ENCODE measurements at places on chromosomes 4 and X.

- DNase-seq: no peak
Observed at GRCh38 chr4:98496152-98496845, 162.1 kb downstream of the TSPAN5 start.

DNA sequence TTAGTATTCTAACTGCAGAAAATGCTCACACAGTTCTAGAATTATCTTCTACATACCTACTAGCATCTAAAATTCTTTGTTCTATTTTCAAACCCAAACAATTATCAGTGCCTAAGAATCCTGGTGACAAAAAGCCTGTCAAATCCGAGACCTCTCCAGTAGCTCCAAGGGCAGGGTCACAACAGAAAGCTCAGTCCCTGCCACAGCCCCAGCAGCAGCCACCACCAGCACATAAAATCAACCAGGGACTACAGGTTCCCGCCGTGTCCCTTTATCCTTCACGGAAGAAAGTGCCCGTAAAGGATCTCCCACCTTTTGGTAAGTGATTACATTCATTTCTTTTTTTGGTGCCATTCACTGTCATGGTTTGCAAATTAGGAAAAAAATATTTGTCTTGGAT lies 243.8 kb downstream of the RAPGEF2 start:
- no peak for DNase-seq

- DNase-seq: no peak
Observed at GRCh38 chr4:45527160-45527559, 596.7 kb downstream of the GABRG1 start.

GRCh38 chrX:13937370-13938050 lies 92.2 kb downstream of the GEMIN8 start:
- no peak for DNase-seq

DNA sequence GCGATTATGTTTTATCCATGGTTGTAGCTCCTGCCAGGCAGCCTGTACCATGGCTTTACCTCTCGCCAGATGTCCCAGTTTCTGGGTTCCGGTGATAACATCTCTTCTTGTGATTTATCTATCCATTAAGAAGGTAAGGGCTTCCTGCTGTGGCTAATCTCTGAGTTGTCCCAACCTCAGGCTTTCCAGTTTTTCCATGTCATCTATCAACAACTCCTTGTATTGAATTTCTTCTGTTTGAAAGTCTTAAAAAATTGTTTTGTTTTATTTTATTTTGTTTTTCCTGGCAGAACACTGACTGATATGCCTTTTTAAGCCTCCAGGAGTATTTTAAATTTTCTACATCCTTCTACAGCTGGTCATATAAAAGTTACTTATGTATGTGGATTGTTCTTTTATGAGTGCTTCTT lies 241.9 kb downstream of the ANTXR2 start:
- DNase-seq: no peak

DNA sequence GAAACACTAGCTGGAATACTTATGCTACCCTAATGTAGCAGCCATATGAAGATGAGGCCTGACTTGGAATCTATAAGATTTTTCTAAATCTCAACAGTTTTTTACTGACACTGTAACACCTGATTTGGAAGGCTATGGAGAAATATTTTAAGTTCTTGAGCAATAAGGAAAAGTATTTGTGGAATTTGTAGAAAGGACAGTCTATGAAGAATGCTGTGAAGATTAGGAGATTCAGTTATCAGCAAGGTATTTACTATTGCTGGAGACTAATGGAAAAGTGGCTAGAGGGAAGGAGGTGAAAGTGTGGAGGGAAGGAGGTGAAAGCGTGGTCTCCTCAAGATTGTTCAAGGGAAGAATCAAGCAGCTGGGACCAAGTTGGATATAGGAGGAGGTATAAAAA lies 190.0 kb upstream of the EMCN start:
- no peak for DNase-seq

DNA sequence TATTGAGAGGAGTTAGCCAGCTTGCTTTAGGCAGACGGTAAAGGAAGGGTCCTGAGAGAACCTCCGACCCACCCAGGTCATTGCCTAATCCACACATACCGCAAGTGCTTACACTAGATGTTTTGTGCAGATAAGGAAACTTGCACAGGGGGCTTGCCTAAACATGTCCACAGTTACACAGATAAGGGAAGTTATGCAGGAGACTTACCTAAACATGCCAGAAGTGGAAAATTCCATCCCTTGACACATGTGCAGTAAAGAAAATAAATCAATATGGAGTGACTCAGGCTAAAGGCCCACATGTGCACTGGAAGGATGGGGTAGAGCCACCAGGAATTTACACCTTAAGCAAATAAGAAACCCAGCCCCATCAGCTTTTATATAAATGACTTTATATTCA lies 232.8 kb upstream of the HDX start:
- DNase-seq: no peak

- no peak for DNase-seq
Observed at GRCh38 chr4:148196164-148196563, 246.1 kb downstream of the NR3C2 start.

DNA sequence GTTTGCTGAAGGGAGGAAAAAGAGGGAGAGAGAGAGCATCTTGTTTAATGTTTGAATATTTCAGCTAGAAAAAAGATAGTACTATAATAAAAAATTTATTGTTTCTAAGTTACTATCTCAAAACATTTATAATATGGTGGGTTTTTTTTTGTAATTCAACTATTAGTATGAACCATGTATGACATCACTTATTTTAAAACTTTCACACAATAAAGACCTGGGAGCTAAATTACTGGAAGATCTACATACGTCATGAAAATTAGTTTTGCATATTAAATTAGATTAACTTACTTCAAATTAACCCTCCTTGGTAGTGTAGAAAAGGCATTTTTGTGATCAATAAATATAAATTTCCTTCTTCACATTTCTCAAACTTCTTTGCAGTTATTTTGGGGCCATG lies 432.0 kb upstream of the SLIT2 start:
- no peak for DNase-seq

DNA sequence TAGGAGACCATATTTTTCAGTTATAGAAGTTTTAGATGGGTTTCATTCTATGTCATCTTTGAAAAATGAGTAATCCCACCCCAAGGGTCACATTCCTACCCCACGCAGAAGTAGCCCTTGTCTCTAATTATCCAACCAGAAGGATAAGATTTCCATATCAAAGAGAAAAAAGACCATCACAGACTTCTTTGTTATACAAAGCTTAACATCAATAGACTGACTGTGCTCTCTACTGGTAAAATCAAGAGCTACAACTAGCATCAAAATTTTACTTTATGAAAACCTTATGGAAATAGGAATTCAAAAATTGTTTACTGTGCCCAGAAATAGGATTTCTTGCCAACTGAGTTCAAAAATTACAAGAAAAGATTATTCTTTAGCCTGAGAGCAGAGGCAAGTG lies 24.9 kb downstream of the TNMD start:
- no peak for DNase-seq

DNA sequence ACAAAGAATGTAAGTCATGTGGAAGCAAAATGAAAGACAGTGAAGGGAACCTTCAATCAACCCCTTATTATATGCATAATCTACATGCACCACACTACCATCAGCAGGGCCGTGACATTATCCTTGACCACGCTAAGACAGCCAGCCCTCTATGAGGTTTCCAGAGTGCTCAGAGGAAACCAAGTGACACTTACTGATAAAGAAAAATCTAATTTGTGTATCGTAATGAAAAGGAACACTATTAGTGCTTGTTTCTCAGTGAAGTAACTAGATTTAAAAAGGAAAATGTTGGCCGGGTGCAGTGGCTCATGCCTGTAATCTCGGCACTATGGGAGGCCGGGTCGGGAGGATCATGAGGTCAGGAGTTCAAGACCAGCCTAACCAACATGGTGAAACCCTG lies 56.4 kb downstream of the ABCG2 start:
- no peak for DNase-seq

- DNase-seq: no peak
Observed at GRCh38 chr4:116180157-116180601, 905.2 kb downstream of the TRAM1L1 start.

DNA sequence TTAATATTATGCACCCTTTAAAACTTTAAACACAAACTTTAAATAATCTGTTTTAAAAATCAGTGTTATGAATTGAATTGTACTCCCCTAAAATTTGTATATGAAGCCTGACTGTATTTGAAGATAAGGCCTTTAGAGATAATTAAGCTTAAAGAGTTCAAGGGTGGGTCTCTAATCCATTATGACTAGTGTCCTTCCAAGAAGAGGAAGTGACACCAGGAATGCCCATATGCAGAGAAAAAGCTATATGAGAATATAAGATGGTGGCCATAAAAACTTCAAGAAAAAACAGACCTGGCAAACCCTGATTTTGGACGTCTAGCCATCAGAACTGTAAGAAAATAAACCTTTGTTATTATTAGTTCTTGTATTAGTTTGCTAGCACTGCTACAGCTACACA lies 29.0 kb downstream of the UGT2A2 start:
- no peak for DNase-seq

DNA sequence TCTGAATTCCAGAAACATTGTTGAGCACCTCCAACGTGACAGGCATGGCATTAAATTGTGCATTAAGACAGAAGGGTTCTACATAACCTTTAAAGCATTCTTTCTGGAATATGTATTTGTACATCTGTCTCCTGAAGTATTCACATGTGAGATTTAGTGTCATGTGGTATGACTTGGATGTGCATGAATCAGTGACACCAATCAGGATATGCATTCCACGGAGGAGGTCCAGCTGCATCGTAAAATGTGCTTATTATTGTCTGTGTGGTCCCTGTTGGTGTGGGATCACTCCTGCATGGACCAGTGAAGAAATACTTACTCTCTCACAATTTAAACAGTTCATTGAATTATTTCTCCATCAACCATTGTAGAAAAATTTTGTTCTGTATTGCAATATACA lies 149.0 kb downstream of the MID1 start:
- DNase-seq: no peak

- DNase-seq: no peak
Observed at GRCh38 chr4:109278594-109279031, 23.8 kb downstream of the COL25A1 start.

- no peak for DNase-seq
Observed at GRCh38 chr4:118810991-118811764, 24.7 kb downstream of the SEC24D start.

- no peak for DNase-seq
Observed at GRCh38 chrX:22057667-22058066, 25.5 kb downstream of the PHEX start.

DNA sequence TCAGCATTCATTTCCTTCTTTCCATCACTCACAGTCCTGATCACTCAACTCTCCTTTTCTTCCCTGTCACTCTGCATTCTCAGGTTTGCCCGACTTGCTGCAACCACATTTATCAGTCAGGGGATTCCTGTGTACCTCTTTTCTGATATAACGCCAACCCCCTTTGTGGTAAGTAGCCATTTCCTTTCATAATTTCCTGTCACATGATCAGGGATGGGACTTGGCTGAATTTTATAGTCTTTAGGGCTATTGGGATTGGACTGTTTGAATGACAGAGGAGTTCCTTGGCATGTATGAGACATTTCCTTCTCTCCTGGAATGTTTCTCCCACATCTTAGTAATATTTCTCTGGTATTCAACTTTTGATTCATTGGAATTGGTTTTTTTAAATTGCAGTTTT lies 11.0 kb downstream of the PGM2 start:
- no peak for DNase-seq

- DNase-seq: no peak
Observed at GRCh38 chrX:39174772-39175417, 373.6 kb downstream of the MID1IP1 start.

DNA sequence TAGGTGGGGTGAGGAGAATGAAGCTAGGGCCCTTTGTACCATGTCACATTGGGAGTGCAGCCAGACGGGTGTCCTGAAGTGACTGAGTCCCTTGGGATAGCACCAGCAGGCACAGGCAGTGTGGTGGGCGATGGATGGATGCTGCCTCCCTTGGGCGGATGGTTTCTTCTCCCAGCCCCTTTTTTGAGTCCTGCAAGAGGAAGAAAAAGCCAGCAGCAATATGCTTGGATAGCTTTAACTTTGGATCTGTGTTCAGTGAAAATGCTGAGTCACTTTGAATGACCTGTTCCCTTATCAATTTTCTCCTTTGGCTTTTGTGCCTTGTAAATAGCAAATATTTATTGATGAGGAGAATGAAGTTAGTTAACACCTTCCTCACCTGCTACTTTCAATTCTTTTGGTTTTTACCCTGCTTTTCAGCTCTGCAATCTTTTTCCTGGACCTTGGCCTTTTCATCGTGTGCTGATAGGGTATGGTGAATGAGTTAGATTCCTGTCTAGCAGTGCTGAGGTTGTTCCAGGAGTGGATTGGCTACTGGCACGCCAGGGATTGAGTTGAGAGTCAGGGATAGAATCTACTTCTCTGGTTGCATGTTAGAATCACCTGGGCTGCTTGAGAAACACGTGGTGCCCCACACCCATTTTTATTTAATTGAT lies 10.2 kb downstream of the DCUN1D4 start:
- no peak for DNase-seq

- DNase-seq: no peak
Observed at GRCh38 chr4:27020203-27020602, 159.6 kb downstream of the STIM2 start.

GRCh38 chr4:56874166-56874565 lies 33.5 kb upstream of the REST start:
- DNase-seq: peak; percentile 81

DNA sequence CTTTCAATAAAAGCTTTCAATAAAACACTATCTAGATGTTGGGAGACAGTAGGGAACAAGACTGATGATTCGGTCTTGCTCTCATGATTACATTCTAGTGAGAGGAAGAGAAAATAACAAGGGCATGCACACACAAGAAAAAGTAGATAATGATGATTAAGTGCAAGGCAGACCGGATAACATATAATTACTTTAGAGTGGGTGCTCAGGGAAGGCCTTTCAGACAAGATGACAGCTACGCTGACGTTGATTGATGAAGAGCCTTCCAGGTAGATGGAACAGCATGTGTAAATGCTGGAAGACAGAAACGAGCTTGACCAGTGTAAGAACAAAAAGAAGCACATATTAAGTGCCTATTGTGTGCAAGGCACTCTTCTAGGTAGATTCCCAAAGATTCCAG lies 43.4 kb downstream of the TXK start:
- DNase-seq: no peak

DNA sequence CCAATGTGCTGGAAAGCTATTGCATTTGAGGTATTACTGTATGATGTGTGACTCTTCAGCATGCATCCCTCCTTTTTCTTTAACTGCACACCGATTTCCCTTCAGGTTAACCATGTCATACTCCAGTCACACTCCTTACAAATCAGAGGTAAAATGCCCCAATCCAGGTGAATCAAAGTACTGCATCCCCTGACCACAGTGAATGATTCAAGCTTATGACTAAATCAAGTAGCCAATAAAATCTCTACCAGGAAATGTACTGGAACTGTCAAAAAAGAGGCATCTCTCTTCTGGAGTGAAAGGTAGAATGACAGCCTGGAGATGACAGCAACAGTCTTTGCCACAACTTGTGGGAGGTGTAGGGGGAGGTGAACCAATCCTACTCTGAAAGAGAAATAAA lies 10.4 kb downstream of the ADAMTS3 start:
- no peak for DNase-seq

- no peak for DNase-seq
Observed at GRCh38 chrX:119045884-119046283, 26.9 kb upstream of the CT47C1 start.

DNA sequence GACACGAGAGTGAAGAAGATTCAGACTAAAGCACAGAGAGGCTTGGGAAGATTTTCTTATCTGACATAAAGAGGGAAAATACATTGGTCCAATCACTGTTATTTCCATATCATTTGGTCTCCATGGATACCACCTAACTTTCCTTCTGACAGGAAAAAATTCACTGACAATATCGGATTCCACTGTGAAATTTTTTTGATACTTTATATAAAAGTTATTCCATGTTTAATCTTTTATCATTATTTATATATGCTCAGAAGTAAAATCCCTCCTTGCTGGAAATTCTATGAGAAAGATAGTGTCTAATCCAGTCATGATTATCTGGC lies 3.6 kb downstream of the IRF2 start:
- DNase-seq: no peak
